ENCODE measurements at places on chromosomes 11 and 22.

DNA sequence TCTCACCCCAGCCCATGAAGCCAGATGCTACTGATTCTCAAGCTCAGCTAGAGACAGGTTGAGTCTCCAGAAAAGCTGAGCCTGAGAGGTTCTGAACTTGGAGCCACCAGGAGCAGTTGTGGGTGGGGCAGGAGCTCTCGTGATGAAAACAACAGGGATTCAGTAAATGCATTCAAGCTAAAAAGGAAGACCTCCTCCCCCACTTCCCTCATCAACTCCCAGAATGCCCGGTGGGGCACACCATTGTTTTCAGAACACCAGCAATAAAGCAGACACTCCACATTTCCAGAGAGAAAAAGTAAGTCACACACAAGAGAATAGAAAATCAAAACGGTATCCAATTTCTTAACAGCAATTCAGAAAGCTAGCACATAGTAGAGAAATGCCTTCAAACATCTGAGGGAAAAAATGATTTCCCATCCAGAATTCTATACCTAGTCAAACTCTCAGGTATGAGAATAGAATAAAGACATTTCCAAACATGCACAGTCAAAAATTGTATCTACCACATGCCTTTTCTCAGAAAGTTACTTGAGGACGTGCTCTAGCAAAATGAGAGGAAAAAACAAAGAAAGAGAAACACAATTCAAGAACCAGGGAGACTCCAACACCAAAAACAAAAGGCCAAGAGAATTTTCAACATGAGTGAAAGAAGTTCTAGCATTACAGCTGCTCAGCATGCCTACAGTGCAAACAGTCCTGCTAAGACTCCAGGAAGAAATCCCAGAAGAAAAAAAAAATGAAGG lies 56.8 kb downstream of the CDKN1C start:
- DNase-seq, result no peak

DNA sequence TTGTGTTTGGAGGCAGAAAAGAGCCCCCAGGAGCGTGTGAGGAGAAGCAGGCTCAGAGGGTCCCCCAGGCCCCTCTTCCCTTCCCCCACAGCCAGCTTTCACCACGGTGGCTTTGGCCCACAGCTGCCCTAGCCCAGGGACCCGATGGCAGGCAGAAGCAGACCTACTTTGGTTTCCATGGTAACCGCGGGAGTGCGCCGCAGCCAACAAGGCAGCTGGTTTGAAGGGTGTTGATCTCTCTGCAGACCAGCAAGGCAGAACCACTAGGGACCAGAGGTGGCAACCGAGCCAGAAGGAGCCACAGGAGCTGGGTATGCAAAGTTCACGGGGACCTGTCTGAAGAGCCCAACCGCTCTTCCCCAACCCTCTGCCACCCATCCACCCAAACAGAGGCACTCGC lies 69.4 kb downstream of the BUD13 start:
- DNase-seq, result no peak

DNA sequence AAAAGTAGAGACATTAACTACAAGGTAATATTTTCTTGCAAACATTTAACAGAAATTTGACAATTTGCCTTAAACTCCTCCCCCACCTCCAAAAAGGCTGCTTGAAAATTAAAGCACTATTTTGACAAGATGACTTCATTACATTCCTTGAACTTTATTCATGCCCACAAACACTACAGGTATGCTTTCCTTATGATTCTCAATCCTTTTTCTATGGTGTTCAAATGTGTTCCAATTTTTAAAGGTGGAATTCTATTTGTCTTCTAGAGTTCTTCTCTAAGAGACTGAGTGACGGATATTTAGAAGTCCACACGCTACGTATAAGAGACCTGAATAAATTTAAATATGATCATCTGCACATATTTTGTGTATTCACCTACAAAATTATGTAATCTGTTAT lies 69.4 kb downstream of the MRTFA start:
- DNase-seq, result no peak

DNA sequence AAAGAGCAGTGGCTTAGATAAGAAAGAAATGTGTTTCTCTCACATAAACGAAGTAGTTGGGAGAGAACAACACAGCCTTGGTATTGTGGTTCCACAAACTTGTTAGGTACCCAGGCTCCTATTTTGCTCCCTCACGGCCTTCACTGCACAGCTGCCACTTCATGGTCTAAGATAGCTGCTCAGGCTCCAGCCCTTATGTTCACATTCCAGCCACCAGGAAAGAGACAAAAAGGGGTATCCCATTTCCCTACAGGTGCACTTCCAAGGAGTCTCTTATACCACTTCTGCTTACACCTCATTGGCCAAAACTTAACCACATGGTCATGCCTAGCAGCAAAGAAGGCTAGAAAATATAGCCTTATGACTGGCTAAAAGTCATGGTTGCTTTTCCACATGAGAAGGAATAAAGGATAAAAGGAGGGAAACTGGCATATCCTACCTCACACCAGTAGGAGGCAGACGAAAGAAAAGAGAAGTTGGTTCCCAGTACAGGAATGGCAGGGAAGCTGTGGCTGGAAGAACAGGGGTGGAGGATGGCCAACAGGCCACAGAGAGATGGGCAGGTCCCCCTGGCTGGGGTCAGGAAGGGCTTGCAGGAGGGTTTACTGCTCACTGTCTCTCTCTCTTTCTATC lies 5.4 kb upstream of the HDHD5 start:
- DNase-seq, result no peak

DNA sequence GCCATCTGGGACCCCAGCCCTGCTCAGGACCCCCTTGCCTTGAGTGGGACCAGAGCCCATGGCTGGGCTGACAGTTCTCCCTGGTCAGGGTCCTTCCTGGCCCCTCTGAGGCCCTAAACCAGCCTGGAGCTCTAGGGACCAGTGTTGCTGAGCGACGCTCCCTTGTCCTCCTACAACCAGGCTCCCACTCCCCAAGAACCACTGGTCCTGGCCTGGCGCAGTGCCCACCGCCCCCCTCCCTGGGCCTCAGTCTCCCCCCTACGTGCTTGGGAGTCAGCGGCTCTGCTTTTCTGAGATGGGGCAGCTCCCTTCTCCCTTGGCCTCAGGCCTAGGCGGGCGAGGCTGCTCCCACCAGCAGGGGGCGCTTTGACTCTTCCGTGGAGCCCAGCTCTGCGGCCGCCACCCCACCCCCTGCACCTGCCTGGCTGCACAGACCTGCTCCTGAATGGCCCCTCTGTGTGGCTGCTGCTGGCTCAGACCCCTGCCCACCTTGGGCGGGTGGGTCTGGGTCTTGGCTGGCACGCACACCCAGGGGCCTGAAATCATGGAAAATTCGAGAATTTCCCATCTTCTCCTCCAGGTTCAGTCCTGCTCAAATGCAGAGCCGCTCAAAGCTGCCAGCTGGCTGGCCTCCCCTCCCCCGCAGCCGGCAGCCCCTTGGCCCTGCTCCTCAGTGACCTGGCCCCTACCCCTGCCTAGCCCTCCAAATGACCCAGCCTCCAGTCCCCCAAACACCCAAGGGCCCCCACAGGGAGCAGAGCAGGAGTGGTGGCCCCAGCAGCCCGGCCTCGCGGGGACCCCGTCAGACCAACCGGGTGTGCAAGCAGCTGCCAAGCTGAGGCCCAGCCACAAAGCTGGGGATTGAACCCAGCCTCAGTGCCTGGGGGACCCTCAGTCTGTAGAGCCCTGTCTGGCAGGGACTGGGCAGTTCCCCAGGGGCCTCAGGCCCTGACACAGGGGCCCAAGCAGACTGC lies 9.1 kb downstream of the PRR33 start:
- no peak for DNase-seq

GRCh38 chr22:19766511-19767426 lies 6.2 kb downstream of the TBX1 start:
- DNase-seq, result no peak

- no peak for DNase-seq
Observed at GRCh38 chr11:57585301-57585700, 12.2 kb upstream of the SERPING1 start.

DNA sequence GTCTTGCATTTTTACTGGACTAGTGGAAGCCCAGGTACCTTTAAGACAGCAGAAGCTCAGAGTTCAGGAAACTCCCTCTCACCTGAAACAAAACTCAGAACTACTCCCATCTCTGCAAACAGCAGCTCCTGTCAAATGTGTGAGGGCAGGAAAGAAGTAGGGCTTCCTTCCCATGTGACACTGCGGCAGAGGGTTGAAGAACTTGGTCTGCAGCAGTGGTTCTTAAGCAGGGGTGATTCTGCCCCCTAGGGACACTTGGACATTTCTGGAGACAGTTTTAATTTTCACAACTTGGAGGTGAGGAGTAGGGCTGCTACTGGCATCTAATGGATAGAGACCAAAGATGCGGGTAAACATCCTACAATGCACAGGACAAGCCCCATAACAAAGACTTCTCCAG lies 63.4 kb downstream of the RCN1 start:
- no peak for DNase-seq

GRCh38 chr11:69949327-69949726 lies 128.8 kb upstream of the ANO1 start:
- no peak for DNase-seq
